Kidney (tissue), 22 donors: ENCODE measurements at places on chromosomes 2 and 18.
A peak's percentile ranks its signal among the peaks of the same experiment; 100 is the strongest.

DNA sequence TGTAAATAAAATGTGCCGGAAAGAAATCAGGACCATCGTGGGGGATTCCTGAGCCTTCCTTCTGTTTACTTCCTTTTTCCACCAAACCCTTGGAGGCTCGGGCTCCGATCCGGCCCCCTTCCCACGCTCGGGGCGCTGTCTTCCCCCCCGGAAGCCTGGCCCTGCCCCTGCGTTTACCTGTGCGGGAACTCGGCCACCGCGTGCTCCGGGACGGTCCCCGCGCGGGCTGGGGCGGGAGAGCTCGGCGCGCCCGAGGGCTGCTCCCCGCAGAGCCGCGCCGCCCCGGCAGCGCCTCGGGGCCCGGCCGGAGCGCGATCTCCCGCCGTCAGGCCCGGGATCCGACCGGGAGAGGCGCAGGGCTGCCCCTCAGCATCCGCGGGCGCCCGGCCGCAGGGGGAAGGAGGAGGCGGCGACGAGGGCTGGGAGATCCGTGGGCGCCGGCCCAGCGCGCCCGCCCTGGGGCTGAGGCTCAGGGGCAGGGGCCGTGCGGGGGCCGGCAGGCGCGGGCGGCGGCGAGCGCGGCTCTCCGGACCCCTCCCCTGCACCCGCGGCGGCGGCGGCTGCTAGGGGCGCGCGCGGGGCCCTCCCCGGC is 435 bp downstream of the ADCY3 start:
- no peak for DNase-seq

- DNase-seq: no peak
Observed at GRCh38 chr18:63245600-63245999, 74.0 kb downstream of the BCL2 start.

GRCh38 chr2:103809415-103809814 is 1044.5 kb upstream of the POU3F3 start:
- no peak for DNase-seq

GRCh38 chr2:84741182-84741822 is 139.6 kb downstream of the TRABD2A start:
- peak; percentile 3 for DNase-seq

DNA sequence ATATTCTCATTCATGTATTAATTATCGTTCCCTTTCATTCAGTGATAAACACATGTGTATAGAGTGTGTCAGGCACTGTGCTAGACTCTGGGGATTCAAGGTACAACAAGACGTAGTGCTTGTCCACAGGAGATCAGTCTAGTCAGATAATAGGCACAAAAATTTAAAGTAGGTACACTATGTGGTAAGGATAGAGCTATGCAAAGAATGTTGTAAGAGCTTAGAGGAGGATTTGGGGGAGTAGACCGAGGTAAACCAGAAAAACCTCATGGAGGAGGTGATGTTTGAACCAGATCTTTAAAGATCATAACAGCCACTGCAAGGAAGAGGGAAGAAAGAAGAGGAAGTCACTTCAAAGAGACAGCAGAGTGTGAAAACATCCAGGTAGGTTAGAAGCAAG is 256.9 kb upstream of the DDX18 start:
- no peak for DNase-seq

- DNase-seq: no peak
Observed at GRCh38 chr2:143399631-143400069, 270.4 kb downstream of the ARHGAP15 start.

- no peak for DNase-seq
Observed at GRCh38 chr2:230317366-230317765, 9.6 kb upstream of the SP140L start.
